ENCODE measurements at places on chromosomes 3 and 15.

DNA sequence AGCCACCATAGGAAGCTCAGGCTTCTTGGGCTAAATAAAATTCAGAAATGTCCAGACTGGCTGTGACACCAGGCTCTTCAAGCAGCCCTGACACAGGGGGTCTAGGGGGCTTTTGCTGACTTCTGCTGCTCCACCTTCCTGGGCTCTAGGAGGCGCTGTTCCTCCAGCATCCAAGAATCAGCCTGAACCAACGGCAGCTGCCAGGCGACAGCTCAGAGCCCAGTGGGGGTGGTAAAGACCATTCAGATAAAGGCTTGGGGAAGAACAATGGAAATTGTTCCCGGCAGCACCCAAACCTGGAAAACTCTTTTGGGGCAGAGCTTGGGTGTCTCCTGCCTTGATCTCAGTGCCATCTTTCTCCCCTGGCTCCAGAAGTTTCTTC lies 21.6 kb upstream of the PSTPIP1 start:
- H3K4me3 ChIP-seq: no peak overlapping the region
- H3K36me3 ChIP-seq: no peaks in the 10 kb centered on the region
- H3K27me3 ChIP-seq: no peaks in the 10 kb centered on the region
- H3K27ac ChIP-seq: no peak overlapping the region
- no peaks in the 10 kb centered on the region for H3K4me1 ChIP-seq

DNA sequence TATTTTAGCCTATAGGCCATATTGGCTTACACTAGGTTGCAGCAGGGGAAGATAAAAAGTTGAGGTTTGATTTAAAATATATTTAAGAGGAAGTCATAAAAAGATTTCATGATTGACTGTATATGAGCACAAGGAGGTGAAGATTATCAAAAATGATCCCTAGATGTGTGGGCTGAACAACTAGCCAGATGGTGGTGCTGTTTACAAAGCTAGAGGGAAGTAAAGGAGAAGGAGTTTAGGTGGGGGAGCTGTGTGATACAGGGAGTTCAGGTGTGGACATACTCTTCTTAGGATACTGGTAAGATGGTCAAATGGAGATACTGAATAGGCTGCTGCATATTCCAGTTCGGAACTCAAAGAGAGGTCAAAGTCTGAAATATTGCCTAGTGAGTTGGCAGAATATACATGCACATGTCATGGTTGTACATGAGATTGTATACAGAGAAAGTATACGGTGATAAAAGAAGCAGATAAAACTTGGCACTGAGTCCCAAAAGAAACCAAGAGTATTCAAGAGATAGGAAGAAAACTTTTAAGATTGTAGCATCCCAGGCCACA lies 727.8 kb downstream of the NLGN1 start:
- no peak overlapping the region for H3K27ac ChIP-seq
- no peak for DNase-seq
- no peaks in the 10 kb centered on the region for H3K36me3 ChIP-seq
- no peaks in the 10 kb centered on the region for H3K4me1 ChIP-seq
- no peak overlapping the region for H3K4me3 ChIP-seq

GRCh38 chr3:150414258-150414657 lies 6.2 kb downstream of the TSC22D2 start:
- no peaks in the 10 kb centered on the region for H3K36me3 ChIP-seq
- no peak for DNase-seq
- H3K4me1 ChIP-seq: peaks cover 26% of the 10 kb centered on the region
- peak overlapping the region; percentile 5 for H3K4me3 ChIP-seq

DNA sequence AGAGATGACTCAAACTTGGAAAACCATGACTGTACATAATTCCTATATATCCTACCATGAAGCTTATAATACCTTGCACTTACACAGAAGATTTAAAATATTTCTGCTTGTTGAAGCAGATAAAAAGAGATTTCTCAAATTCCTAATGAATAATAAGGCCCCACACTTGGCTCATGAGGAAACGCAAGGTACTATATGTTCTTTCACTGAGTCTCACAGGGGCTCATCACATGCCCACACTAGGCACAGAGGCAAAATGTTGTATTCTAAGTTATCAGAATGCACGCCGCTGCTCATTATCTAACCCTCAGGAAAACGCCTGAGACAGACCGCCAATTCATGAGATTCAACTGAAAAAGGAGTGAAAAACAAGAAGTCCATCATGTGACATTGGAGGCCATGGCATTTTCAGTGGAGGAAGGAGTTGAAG lies 5.6 kb downstream of the MYO1E start:
- H3K36me3 ChIP-seq: no peaks in the 10 kb centered on the region
- H3K4me1 ChIP-seq: no peaks in the 10 kb centered on the region
- no peak overlapping the region for H3K27ac ChIP-seq
- DNase-seq: no peak
